ENCODE measurements at places on chromosomes 4 and X.
A peak's percentile ranks its signal among the peaks of the same experiment; 100 is the strongest.

GRCh38 chr4:152679414-152680281 is at the start of gene TMEM154:
TMEM154 (minus strand) TSS chr4:152679997; CDS start chr4:152679933, 64 bp downstream.
- DNase-seq: peak; percentile 71

DNA sequence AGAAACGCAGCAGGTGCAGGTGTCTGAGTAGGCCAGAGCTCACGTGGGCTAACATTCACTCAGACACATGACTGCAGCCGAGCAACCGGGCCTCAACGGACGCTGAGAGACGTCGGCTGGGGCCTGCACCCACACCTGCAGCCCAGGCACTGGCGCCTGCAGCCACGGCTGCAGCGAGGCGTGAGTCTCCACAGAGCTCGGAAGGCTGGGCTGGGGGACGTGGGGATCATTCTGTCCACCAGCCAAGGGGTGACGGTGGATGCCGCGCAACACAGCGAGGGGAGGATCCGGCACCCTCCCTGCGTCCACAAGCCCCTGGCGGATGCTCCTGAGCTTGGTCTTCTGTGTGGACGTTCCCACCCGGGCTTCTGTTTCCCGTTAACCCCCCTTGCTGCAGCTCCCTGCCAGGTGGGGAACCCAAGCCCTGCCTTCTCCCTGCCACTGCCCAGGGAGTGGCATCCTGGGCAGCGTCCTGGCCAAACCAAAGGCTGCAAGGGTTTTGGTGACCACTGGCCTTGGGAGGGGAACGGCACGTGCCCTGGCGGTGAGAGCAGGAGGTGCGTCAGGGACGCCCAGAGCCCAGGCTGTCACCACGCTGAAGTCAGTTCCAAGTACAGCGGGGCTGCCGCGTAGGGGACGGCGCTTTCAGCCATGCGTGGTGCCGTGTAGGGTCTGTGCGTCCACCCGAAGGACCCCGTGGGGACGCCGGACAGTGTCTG is 16.3 kb downstream of the PPP2R3B start:
- no peak for DNase-seq

GRCh38 chrX:37785569-37785968 is 5.7 kb downstream of the CYBB start:
- DNase-seq: no peak

DNA sequence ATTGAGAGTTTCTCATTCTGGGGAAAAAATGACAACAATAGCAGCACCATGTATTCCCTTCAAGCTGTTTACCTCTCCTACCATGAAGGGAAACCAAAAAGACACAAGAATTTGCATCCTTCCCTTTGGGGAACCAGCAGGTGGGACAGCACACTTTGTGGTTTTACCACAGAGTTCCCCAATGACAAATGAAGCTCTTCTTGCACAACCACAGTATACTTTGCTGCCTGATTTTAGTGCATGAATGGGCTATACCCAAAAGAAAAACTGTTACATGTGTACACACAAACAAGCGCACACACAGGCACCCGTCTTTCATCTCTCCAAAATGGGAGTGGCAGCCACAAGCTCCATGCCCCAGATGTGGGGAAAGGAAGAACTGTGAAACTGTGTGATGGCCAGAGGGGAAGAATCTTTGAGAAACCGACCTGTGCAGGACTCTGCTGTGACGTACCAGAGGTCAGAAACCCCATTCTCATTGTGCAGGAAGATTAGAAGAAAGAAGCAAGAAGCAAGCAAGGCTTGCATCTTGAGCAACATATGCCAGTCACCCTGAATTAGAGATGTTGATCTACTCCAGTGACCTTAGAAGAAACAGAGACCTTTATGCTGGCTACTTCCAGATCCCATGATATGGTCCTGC is 2.7 kb upstream of the MAML3 start:
- DNase-seq: no peak

DNA sequence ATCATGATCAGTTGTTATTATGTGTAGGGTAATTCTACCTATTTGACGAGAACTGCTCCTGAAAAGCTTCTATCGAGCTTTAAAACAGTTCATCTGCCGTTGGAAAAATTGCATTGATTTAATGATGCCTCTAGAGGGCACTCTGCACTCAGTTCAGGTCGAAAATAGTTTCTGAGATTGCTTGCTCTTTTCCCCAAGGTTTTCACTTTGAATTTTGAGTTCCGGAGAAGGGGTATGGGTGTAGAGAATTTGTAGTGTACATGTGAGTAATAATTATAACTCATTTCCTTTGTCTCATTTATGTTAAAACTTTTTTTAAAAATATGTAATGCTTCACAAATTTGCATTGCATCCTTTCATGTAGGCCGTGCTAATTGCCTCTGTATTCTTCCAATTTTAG is 28.4 kb upstream of the TNIP3 start:
- no peak for DNase-seq

GRCh38 chr4:2961811-2962441 is 1.3 kb downstream of the NOP14 start:
- DNase-seq: no peak

DNA sequence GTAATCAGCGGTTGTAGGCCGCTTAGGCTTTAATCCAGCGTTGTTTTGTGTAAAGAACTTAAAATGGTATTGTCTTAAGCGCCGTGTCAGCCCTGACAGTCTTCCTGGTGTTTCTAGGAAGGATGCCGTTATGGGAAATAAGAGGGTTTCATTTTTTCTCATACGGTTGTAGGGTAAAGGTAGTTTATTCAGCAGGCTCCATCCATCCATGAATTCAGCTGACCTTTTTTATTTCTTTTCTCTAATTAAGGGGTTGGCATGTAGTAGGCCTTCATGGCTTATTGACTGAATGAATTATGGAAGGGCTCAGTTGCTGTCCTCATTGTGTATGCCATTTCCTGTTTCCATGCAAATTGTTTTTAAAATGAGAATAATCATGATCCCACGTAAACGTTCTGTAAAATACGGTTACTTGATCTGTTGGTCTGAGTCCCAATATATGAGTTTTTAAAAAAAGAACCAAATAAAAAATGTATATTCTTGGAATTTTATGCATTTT is 693 bp downstream of the OCIAD1 start:
- no peak for DNase-seq

GRCh38 chrX:45128896-45129454 is 71.7 kb downstream of the DIPK2B start:
- DNase-seq: no peak

DNA sequence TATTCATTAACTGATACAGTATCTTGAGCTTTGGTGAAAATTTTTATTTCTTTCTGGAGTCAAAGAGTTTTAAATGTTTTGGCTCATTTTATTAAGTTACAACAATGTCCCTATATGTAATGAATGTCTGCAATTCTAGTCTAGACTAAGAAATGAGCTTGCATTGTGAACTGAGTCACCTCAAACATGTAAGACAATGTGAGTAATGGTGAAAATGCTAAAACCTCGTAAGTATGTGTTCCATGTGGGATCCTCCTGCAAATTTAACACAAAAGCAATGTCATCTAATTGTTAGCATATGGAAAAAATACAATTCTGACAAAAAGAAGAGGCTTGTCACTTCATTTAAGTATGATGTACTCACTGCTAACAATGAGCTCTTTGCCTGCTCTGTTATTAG is 480.5 kb upstream of the FSTL5 start:
- DNase-seq: no peak

- DNase-seq: no peak
Measured at GRCh38 chr4:1684506-1685234, 557 bp upstream of the FAM53A start.

DNA sequence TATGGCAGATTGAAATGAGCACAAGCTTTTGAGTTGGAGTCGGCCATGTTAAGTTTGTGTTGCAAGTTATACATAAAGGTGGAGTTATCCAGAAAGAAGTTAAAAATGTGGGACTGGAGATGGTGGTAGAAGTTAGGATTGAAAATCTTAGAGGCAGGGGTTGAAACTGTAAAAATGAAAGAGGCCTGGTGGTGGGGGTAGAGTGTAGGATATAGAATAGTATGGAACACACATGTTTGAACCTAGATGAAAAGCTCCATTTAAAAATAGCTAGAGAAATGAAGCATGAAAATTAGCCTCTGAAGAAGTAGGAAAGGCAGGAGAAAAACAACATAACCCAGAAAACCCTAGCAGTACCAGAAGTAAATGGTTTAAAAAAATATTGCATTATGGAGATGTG is 131.8 kb upstream of the ENPEP start:
- DNase-seq: no peak

GRCh38 chrX:19794690-19795089 is 92.7 kb downstream of the SH3KBP1 start:
- no peak for DNase-seq

DNA sequence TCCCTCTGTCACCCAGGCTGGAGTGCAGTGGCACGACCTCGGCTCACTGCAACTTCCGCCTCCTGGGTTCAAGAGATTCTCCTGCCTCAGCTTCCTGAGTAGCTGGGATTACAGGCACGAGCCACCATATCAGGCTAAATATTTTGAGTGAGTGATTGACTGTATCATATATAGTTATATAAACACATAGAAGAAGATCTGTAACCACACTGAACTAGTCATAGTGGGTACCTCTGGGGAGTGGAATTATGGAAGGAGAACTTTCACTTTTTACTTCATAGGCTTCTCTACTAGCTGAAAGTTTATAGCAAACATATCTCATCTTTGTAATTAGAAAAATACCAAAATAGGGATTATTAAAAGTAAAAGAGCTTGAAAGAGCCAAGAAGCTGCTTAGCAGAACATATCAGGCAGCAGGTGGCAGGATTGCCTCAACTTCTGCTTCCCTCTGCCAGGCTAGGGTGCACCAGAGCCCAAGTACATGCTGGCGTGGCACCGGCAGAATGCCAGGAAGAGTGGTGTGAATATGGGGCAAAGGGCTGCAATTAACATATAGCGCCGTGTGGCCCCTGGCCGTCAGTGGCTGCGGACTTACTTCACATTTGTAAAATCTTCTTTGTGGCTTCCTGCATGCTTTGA is 39.5 kb upstream of the CD40LG start:
- no peak for DNase-seq

- no peak for DNase-seq
Measured at GRCh38 chr4:151530230-151530629, 121.3 kb downstream of the FHIP1A start.

DNA sequence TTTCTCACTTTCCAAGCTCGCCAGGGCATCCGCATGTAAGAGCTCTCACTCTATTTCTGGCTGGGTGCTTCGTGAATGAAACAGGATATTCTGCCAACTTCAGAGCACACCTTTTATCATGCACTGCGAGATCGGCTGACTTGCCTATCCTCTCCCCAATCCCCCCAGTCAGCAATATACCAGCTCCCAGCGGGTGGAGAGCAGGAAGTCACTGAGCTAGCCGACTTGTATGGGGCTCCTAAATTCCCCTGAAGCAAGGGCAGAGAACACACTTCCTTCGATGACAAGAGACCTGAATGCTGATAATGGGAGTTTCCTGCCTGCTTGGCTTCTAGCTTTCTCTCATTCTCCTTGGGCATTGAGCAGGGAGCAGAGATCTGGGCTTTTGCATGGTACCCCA is 33.8 kb upstream of the MAMLD1 start:
- no peak for DNase-seq

- no peak for DNase-seq
Measured at GRCh38 chr4:172826346-172826745, 342.3 kb upstream of the GALNT7 start.

- DNase-seq: no peak
Measured at GRCh38 chrX:39946822-39947221, 150.9 kb downstream of the BCOR start.

DNA sequence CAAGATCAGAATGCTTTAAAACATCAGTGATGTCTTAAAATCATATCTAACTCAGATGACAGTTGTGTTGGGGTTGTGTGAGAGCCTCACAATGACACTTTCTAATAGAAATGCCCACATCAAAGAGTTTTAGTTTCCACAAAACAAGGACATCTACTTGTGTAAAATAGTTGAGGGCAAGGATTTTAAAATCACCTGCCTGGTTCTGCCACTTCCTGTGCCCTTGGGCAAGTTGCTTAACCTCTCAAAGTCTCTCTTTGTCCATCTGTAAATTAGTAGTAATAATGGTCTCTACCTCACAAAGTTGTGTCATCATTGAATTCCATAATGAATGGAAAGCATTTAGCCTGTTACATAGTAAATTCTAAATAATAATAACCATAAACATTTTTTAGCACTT is 41.9 kb upstream of the RELL1 start:
- no peak for DNase-seq

DNA sequence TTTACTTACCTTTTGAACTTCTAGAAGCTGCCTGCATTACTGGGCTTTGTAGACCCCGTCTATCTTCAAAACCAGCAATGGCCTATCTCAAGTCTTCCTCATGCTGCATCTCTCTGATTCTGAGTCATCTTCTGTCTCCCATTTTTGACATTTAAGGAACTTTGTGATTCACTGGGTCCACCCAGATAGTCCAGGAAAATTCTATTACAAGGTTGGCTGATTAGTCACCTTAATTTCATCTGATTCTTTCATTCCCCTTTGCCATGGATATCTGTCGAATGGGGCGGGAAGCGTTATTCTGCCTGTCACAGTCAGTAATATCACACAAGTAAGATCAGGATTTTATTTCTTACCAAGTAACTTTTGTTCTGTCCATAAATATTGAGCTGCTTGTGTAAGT is 618.0 kb downstream of the CCSER1 start:
- DNase-seq: no peak

DNA sequence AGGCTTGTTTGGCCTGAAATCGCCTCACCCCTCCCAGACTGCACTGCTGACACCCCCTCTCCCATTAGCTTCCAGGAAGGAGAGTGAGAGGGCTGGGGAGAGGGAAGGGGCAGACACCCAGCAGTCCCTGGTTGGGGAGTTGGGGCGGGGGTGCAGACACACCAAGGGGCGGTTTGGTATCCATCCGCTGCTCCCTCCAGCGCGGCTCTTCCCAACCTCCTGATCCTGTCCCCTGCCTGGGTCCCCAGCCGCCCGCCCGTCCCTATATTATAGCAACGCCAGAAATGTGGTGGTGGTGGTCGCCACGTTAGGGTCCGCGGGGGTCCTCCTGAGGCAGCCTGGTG is 24.9 kb downstream of the GPRASP3 start:
- DNase-seq: no peak

- DNase-seq: no peak
Measured at GRCh38 chrX:140509468-140510305, 4.8 kb upstream of the SOX3 start.

DNA sequence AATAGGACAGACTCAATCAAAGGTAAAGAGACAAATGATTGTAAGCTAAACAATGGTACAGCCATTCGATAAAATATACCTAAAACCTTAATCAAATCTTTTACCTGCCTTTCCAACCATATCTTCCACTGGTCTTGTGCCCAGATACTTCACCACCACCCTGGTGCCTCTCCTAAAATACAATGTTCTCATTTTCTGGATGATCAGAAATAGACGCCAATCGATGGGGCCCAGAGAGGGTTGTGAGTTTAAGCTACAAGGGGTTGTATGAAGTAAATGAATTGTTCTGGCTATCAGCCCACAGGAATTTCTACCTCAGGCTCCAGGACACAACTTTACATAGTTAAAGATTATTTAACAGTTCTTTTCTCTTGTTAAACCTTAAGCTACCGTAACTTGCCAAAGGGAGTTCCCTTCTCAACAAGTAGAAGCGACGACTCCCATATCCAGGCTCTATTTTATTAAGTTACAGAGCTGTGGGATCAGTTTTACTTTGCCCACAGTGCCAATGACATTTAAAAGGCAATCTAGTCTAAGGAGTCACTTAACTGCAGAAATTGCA is 99.1 kb downstream of the CHRNA9 start:
- DNase-seq: no peak

GRCh38 chr4:81494031-81494431 is 22.3 kb upstream of the RASGEF1B start:
- DNase-seq: no peak

GRCh38 chr4:22500831-22501714 is 14.8 kb downstream of the ADGRA3 start:
- no peak for DNase-seq

- no peak for DNase-seq
Measured at GRCh38 chr4:148312956-148313490, 129.2 kb downstream of the NR3C2 start.
